ENCODE measurements at places on chromosomes 3 and 15.

DNA sequence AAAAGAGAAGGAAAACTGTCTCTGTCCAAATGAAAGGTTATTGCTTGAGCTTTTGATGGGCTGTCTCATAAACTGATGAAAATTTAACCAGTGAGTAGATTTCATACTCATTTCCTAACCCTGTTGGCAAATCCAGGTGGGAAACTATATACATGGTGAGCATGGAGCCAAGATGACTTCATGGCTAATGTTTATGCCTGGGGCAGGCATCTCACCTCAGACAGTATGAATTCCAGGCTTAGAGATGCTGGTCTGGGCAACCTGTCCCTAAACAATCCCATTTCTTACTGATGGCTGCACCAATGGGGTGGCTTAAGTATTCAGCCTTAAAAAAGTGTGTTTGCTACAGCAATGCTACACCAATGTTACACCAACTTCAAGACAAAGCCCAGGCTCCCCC is 58.1 kb downstream of the SLTM start:
- no peak for DNase-seq

DNA sequence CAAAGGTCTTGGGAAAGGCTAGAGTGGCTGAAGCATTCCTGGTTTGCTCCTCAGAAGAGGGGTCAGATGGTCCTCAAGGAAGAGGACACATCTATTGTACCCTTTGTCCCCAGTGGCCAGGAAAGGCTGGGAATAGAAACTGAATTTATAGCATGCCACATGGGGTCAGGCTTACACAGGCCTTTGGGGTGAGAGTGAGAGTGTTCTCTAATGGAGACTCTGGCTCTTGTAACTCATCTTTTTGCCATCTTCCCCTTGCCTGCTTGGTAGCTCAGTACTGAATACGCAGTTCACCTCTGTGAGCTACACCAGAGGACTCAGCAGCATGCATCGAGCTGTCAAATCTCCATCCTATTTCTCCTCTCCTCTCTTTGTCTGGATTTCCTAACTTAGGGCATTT is 87.5 kb downstream of the ATP2B2 start:
- no peak for DNase-seq

DNA sequence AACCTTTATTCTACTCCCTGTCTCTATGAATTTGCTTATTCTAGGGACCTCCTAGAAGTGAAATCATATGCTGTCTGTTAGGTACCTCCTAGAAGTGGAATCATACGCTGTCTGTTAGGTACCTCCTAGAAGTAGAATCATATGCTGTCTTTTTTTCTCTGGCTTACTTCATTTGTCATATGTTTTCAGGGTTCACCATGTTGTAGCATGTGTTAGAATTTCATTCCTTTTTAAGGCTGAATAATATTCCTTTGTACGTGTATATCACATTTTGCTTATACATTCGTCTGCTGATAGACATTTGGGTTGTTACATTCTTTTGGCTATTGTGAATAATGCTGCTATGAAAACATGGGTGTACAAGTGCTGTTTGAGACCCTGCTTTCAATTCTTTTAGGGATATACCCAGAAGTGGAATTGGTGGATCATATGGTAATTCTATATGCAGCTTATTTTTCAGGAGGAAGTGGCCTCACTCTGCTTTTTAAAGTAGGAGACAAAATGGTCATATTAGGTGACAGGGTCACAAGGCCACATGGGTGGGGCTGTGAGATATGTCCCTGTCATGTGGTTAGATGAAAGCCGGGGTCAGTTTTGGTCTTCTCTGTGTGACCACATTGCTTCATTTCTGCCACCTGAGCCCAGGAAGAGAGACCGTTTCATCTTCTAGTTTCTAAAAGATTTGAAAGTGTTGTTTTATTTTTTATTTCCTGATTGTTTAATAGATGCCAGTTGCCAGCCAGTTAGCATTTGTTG is 76.7 kb downstream of the FLNB start:
- DNase-seq: no peak

DNA sequence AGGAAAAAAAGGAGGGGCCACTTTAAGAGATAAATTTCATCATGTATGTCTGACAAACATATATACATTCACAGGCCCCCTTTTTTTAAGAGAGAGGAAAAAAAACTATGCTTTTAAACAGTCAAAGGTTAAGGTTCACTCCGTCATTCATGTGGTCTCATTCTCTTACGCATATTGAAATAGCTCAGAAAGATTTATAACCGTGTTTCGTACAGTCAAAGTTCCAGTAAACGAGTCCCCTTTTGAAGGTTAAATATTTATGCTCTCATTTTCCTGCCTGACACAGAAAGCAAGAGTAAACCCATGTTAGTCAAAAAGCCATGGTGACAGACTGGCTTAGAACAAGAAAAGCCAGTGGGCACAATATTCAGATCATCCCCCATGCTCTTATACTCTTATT is 248.0 kb upstream of the ARRDC4 start:
- no peak for DNase-seq

GRCh38 chr15:78033864-78034263 is 43.6 kb downstream of the TBC1D2B start:
- no peak for DNase-seq

DNA sequence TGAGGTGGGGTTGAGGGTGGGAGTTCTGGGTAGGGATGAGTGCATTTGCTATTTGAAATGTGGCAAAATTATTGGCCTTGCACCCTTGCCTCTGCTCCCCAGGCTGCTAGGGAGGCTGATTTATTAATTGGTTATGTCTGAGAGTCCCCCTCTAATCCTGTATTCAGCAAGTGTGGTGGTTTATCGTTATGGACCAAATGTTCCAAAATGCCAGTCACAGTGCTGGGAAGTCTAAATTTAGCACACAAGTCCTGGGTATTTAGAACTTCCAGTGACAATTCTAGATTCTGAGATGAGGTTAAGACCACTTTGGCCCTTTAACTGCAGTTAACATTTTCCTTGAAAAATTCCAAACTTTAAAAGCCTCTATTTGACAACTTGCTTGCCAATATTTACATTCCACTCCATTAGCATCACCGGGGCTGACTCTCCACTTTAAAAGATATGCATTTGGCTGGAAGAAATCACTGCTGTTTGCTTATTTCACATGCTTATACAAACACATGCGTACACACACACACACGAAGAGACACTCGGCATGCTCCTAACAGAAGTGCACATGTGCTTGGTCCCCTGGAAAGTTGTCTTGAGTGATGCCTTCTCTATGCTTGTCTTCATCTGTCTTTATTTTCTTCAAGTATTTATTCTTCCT is 247.7 kb downstream of the IL20RB start:
- no peak for DNase-seq

GRCh38 chr3:97895216-97895615 is 73.4 kb downstream of the CRYBG3 start:
- no peak for DNase-seq

DNA sequence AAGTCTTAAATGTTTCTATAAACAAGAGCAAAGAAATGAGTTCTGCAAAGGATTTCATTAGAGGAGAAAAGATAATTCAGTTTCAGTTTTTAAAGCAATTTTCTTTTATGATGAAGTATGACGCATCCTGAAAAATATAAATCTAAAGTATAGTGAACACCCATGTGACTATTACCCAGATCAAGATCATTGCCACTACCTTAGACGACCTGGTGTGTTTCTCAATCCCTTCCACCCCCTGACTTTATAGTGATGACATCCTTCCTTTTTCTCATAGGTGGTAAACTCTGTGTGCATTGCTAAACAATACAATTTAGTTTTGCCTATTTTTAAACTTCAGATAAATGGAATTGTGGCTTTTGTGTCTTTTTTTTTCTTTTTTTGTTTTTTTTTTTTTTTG is 8.4 kb downstream of the STT3B start:
- no peak for DNase-seq

Measured in activated effector memory CD4-positive, alpha-beta T cell treated with Interleukin-2 at 50 U/mL for 16 hours (primary cell).